ENCODE measurements at places on chromosomes 3 and 15.

GRCh38 chr3:98333989-98334606 lies 19.6 kb upstream of the OR5K4 start:
- no peak for DNase-seq

DNA sequence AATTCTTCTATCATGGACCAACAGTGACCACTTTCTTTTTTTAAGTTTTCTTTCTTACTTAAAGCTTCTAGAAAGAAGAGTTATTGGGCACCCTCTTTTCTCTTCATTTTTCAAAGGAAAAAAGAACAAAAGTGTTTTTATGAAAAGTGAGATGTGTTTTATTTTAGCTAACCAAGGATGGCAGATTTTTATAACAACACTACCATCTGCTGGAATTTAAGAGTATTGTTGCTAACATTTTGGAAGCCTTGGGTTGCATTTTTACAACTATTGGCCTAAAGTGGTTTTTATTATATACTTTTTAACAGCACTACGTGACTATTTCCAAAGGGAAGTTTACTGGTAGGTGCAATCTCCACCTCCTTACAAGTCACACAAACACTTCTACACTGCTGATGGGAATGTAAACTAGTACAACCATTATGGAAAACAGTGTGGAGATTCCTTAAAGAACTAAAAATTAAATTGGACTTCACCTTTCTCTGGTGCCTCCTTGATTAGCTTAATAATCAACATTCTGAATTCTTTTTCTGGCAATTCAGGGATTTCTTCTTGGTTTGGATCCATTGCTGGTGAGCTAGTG lies 237.7 kb upstream of the AGTR1 start:
- DNase-seq = no peak

DNA sequence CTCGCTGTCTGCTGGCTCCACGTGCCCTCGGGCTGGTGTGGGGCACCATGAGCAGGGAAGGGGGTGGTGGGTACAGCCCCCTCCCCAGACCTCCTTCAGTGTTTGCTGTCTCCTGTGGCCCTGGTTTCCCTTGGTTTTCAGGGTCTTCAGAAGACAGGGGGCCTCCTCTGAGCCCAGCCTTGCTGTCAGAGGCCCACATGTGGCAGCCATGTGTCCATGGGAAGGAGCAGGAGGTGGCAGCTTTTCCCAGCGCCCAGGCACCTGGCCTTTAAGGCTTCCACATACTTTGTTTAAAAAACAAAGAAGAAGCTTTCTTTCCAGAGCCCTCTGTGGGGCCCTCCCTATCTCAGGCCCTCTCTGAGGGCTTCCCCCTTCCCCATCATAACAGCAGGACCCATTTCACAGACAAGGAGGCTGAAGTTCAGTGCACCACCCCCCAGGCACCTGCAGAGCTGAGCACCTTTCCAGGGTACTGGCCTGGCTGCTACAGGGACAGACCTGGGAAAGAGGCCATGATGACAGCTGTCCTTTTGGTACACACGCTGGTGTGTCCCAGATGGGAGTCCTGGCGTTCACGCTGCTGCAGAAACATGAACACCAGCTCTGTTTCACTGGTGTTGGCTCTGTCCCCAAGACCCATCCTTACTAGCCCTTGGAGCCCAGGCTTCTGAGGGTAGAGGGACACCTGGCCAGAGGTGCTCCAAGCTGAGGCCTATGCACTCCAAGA lies 73.7 kb downstream of the DNAJB8 start:
- DNase-seq = no peak

DNA sequence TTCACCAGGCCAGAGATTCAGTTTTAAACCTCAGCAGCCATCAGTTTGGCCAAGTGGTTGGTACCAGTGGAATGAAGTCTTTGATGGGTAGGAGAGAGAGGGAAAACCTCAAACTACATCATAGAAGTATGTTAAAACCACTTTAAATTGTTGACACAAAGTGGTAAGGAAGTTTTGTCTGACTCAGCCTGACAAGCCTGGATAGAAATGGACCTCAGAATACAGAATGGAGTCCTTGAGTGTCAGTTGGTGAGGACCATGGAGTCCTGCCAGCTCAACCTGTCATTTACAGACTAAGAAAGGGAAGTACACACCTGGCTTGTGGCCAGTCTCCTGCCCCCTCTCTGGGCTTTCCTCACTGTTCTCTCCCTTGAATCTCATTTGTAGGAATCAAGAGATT lies 12.1 kb downstream of the EAF1 start:
- DNase-seq = no peak

GRCh38 chr3:168885028-168885427 lies 778.5 kb downstream of the MECOM start:
- DNase-seq = no peak
